ENCODE measurements at places on chromosomes 2 and 18.

- DNase-seq = no peak
Observed at GRCh38 chr2:30503007-30503694, 56.1 kb downstream of the LCLAT1 start.

GRCh38 chr2:86211033-86211795 lies 12.0 kb downstream of the MRPL35 start:
- DNase-seq = no peak

DNA sequence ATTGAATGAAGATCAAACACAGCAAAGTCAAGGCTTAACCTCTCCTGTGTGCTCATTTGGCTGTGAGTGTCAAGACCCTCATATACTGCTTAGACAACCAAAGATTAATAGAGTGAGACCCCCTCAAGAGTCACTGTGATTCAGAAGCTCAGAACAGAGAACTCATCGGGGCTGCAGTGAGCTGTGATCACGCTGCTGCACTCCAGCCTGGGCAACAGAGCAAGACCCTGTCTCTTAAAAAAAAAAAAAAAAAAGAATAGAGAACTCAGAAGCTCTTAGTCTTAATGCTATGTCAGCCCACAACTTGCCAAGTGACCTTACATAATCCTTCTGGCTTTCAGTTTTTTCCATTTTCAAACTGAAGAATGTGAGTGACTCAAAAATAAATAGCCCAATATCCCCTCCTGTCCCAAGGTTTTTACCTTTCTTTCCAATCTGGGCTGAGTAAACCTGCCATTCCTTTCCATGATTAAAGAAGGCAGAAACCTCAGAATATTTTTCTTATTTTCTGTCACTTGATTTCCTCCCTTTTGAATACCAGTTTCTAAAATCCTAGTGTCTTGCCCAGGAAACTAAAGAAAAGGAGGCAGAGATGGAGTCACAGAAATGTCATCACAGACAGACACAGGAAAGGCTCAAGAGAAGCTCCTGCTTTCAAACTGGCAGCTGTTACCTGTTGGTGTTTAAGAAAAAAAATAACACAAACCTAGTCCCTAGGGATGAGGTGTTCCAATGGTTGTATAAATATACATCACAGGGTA lies 102.4 kb downstream of the CACNB4 start:
- DNase-seq = no peak

- DNase-seq = no peak
Observed at GRCh38 chr2:45344502-45344901, 266.6 kb downstream of the SRBD1 start.

GRCh38 chr2:180358458-180358857 lies 351.4 kb upstream of the CWC22 start:
- no peak for DNase-seq

GRCh38 chr2:186717320-186718007 lies 23.6 kb downstream of the FAM171B start:
- no peak for DNase-seq

GRCh38 chr2:140383781-140384180 lies 1603.6 kb upstream of the NXPH2 start:
- no peak for DNase-seq

DNA sequence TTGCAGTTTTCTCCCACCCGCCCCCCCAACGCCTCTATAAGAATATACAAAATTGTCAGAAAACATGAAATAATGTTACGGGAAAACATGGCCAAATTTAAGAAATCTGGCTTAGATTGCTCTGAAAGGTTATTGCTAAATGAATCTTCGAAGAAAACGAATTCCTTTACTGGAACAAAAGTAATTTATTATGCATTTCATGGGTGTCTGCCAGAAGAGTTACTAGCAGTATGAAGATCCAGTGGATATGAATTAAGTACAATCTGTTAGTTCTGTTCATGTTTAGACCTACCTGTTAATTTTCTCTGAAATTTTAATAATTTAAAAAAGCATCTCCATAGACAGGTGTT lies 21.9 kb downstream of the GATA6 start:
- no peak for DNase-seq

- no peak for DNase-seq
Observed at GRCh38 chr2:102109016-102109415, 33.5 kb upstream of the IL1R1 start.

- no peak for DNase-seq
Observed at GRCh38 chr2:126413079-126413478, 242.9 kb upstream of the GYPC start.

GRCh38 chr2:67320861-67321587 lies 76.1 kb upstream of the ETAA1 start:
- no peak for DNase-seq

DNA sequence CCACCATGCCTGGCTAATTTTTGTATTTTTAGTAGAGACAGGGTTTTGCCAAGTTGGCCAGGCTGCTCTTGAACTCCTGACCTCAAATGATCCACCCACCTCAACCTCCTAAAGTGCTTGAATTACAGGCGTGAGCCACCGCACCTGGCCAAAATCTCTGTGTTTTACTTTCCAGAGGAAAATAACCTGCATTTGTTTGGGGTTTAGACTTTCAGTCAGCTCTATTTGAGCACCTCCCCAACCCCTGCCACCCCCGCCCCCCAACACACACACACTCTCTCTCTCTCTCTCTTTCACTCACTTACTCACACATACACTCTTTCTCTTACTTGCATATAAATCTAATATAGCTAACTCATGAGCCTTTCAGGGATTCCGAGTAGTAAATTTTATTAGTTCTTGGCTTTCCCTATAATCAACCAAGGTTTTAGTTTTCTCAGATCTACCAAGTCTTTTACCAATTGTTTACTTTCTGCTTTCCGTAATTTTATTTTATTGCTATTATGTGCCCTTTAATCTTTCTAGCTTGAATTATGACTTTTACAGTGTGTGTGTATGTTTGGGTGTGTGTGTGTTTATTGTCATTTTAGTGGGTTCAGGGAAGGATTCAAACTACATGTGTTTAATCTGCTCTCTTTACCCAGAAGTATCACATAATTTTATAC lies 24.5 kb downstream of the MFSD6 start:
- no peak for DNase-seq

- peak; percentile 47 for DNase-seq
Observed at GRCh38 chr2:86221066-86221684, 21.9 kb downstream of the MRPL35 start.

GRCh38 chr2:166238176-166238575 lies 110.4 kb upstream of the SCN1A start:
- no peak for DNase-seq

DNA sequence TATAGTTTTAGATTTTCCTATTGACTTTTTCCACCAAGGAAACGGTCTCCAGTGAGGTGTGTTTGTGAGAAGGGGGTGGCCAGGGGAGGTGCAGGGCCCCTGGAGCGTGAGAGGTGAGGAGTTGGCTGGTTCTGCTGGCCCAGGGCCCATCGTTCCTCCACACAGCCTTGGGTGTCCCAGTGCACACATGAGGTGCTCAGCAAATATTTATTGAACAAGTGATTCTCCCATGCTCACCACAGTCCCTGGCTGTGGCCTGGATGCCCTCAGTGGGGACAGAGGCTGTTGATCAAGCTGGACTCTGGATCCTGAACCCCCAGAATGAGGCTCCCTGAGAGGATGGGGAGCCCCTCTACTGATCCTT lies 5.0 kb downstream of the HAAO start:
- DNase-seq = no peak

DNA sequence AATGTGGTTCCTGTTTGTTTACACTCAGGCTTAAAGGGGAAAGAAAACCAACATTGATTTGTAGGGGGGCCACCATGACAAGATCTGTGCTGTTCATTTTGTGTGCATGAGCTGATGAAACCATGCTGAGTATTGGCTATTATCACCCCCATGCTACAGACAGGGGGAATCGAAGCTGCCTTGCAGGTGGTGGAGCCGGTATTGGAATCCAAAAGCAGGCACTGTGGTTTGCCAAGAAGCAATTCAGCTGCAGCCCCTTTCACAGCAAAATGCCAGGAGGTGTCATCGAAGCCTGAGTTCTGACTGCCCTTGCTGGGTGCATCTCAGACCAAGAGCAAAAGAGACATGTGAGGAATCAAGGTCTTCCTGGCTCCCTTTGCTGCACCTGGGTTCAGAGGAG lies 221.9 kb downstream of the UXS1 start:
- DNase-seq = no peak

- no peak for DNase-seq
Observed at GRCh38 chr2:18479947-18480369, 80.5 kb downstream of the RDH14 start.

DNA sequence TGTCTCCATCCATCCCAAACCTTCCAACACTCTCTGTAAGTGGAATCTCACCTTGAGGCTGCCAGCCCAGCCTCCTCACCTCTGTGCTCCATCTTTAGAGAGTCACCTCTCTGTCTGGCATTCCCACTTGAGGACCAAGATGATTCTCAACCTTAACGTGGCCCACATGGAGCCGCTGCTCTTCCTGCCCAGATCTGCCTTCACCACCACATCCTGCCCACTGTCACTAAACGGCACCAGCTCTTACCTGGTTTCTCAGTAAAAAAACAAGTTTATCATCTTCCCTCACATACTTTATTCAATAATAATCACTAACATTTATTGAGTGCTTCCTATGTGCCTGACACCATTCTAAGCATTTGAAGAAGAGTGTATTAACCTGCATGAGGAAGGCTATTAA lies 80.4 kb downstream of the NEDD4L start:
- DNase-seq = no peak

GRCh38 chr2:213199871-213200270 lies 48.5 kb upstream of the IKZF2 start:
- no peak for DNase-seq

DNA sequence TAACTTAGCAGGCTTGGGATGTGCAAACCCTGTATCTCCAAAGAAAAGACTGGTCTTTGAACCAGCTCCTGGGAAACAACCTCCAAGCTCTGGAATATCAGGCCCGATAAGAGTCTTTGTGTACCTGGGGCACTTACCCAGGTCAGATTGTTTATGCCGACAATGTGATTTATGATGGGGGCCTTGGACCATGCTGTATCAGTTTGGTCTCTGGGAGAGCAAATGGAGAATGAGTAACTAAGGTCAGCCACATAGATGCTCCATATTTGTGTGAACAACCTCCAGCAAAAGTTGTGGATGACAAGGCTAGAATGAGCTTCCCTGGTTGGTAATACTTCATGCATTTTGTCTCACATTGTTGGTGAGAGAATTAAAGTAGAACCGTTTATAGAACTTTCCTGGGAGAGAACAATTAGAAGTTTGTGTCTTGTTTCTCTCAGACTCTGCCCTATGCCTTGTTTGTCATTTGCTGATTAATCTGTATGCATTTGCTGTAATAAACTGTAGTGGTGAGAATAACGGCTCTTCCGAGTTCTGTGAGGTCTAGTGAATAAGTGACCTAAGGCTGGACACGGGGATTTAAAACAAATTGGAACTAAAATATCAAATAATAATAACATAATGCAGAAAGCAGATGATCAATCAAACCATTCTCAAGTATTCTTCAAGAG lies 259.1 kb downstream of the XIRP2 start:
- no peak for DNase-seq

Data from NCI-H526 (cell line).